Activated CD4-positive, alpha-beta T cell treated with anti-CD3 and anti-CD28 coated beads, Interleukin-2, amount 10 ng/mL, durations not matched to agents 24 days and 14 days (primary cell): ENCODE measurements at places on chromosomes 2 and 18. TPM values are rescaled to one million over a fixed set of nuclear protein-coding genes. Genes with fewer than 3 reads are reported as not detected.

DNA sequence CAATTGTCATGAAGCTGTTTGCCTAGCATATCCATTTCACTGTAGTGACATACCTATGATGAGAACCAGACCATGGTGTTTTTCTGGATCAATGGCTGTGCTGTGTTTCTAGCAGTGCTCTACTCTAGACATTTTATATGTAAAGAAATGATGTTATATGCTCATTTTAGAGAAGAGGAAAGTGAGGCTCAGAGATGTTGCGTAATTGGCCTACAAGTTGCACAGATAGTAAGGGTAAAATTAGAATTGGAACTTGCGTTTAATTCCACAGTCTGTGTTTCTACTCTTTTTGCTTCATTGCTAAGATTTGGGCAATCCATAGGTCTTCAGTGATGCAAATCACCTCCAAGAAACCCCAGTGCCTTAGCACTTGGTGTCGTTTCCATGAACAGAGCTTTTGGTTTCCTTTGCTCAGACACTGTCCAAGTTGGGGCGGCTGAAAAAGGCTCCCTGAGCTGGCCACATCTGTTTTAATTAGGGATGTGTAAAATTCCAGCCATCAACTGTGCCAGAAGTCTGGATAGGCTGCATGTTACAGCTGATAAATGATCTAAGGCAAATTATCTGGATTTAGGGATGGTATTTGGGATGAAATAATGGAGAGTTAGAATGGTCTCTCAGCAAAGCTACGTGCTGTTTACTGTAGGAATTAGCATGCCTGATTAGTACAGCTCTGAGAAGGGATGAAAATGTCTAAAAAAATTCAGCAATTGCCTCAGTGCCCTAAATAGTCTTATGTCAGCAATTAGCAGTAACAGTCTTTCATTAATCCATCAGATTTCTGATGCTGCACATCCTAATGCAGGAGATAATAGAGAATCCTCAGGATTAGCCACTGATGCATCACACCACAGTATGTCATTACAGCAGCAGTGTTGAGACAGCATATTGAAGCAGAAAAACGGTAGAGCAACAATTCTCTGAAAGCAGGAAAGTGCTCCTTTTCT lies 65.3 kb downstream of the PTPRM start:
- no peaks in the 10 kb centered on the region for H3K4me1 ChIP-seq
- DNase-seq, result no peak
- no peak overlapping the region for H3K4me3 ChIP-seq
- H3K36me3 ChIP-seq, result no peaks in the 10 kb centered on the region
- no peaks in the 10 kb centered on the region for H3K27me3 ChIP-seq

The CAPN10 gene
- 48.4 and 51.9 TPM in 2 replicates for total RNA-seq

DNA sequence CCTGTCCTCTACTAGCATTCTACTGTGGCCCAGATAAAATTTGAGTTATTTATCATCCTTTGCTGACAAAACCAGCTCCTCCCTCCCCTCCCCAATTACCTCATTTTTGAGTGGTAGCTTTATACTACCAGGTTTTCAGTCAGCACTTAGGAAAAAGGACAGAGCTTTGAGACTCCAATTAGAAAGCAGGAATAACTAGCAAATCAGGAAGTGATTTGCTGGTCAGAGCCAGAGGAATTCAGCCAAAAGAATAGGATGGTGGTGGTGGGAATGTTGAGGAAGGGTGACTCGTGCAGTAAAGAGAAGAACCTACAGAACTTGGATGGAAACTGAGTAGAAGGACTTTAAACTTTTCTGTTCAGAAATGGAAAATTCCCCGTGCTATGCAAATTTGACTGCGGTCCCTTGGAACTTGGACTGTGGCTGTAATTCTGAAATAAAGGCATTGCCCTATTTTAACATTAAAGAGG lies 3.7 kb downstream of the MYL12B start:
- H3K4me3 ChIP-seq, result peak overlapping the region; percentile 4
- no peaks in the 10 kb centered on the region for H3K27me3 ChIP-seq
- peaks cover 67% of the 10 kb centered on the region for H3K4me1 ChIP-seq
- no peak for DNase-seq
- peaks cover 21% of the 10 kb centered on the region for H3K36me3 ChIP-seq

DNA sequence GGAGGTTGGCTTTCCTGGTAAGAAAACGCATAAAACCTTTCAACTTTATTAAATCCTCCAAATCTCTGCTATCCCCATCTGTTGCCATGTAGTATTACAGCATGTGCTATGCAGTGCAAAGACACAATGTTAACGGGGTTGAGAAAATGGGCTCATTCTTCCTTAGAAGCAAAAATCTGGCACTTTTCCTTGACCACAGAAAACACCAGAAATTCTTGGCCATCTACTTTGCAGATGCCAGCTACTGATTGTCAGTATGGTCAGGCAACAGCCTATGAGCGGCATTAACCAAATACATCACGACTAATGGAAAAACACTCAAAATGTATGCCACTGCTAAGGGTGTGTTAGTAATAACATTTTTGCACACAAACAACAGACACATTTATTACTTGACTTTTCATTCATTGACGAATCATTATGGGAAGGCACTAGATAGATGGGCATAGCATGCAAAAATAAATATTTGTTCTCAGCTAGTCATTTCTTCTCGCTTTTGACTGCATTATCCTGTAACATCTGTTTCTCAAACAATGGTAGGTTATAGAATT lies 65.2 kb upstream of the CRIM1 start:
- peaks cover 2% of the 10 kb centered on the region for H3K27me3 ChIP-seq
- peaks cover 12% of the 10 kb centered on the region for H3K4me1 ChIP-seq
- DNase-seq, result no peak
- no peaks in the 10 kb centered on the region for H3K36me3 ChIP-seq
- no peak overlapping the region for H3K4me3 ChIP-seq

DNA sequence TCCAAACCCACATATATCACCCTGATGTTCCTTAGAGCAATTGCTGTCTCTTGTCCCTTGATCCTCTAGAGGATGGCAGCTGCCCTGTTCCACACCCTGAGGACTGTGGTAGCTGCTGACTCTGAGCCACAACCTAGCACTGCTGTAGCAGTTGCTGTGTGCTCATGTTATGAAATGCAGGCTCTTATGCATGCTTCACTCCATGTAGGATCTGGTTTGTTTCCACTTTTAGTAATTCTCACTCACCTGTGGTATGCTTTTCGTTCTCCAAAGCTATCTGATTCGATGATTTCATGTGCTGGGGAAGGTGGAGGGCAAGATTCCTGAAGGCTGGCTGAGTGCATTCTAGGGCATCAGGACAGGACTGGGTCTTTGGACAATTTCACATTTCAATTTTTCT lies 649.0 kb upstream of the RAB6C start:
- H3K36me3 ChIP-seq, result no peaks in the 10 kb centered on the region
- DNase-seq, result no peak
- H3K27ac ChIP-seq, result no peak overlapping the region
- H3K4me3 ChIP-seq, result no peak overlapping the region

GRCh38 chr2:36360834-36361233 lies 5.3 kb downstream of the CRIM1 start:
- H3K27me3 ChIP-seq, result peaks cover 42% of the 10 kb centered on the region
- peak; percentile 4 for DNase-seq
- H3K36me3 ChIP-seq, result no peaks in the 10 kb centered on the region
- H3K27ac ChIP-seq, result no peak overlapping the region

- no peaks in the 10 kb centered on the region for H3K27me3 ChIP-seq
- no peak overlapping the region for H3K27ac ChIP-seq
- H3K4me3 ChIP-seq, result no peak overlapping the region
- H3K4me1 ChIP-seq, result no peaks in the 10 kb centered on the region
These were observed 435.0 kb upstream of the SPRED2 start for GRCh38 chr2:65867446-65867845.

DNA sequence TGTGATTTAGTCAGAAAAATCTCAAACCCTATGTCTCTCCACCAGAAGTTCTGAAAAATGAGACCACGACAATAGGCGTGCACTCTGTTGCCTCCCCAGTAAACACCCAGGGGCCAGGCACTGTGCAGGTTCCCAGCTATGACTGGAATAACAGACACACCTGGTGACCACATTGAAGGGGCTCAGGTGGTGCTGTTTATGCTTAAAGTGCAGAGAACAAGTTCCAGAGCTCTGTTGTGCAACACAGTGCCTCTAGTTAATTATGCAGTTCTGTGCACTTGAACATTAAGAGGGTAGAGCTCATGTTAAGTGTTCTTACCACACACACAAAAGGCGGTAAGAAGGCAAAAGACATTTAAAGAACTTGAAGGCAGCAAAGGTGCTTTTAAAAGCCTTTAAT lies 52.6 kb upstream of the AFF3 start:
- DNase-seq, result no peak
- no peak overlapping the region for H3K27ac ChIP-seq
- no peaks in the 10 kb centered on the region for H3K36me3 ChIP-seq
- peaks cover 6% of the 10 kb centered on the region for H3K27me3 ChIP-seq
- H3K4me3 ChIP-seq, result no peak overlapping the region

The AQP12A gene
- total RNA-seq, result not detected in 2 replicates

The SCYGR4 gene
- not detected in 2 replicates for total RNA-seq

DNA sequence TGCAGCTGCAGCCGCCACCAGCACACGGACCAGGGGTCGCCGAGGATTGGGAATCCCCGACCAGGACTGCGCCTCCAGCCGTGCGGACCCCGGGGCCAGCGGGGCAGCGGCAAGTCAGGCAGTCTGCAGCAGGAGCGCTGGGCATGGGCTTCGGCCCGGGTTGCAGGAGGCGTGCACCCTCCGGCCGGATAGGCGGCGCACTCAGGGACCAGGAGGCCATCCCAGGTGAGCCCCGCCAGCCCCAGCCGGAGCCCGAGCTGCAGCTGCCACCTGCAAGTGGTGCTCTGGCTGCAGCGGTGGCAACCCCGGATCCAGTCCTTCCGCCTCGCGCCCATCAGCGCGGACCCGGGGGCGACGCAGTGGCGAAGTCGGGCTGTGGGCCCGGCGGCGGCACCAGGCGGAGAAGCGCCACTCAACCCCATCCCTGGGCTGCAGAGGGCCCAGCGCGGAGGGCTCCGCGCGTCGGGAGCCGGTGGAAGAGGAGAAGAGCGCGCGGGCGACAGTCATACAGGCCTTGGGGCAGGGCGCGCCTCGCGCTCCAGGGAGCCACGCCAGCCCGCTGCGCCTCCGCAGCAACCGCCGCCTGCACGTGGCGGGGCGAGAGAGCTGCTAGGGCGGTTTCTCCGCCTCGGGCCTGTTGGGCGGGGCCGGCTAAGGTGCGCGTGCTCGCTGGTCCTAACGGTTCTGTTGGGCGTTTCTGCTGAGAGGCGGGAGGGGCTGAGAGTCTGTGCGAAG lies 73.8 kb downstream of the RPIA start:
- H3K27me3 ChIP-seq, result peaks cover 31% of the 10 kb centered on the region
- H3K4me3 ChIP-seq, result peak overlapping the region; percentile 83
- peak overlapping the region; percentile 39 for H3K27ac ChIP-seq
- no peaks in the 10 kb centered on the region for H3K36me3 ChIP-seq
- DNase-seq, result peak; percentile 85
- peaks cover 5% of the 10 kb centered on the region for H3K4me1 ChIP-seq

The CCDC68 gene
- not detected in 2 replicates for total RNA-seq

GRCh38 chr2:8576525-8577167 lies 105.2 kb upstream of the ID2 start:
- peaks cover 43% of the 10 kb centered on the region for H3K4me1 ChIP-seq
- peaks cover 4% of the 10 kb centered on the region for H3K27me3 ChIP-seq
- H3K4me3 ChIP-seq, result peak overlapping the region; percentile 8

The STK17B gene
- total RNA-seq, result 129 and 131 TPM in 2 replicates

DNA sequence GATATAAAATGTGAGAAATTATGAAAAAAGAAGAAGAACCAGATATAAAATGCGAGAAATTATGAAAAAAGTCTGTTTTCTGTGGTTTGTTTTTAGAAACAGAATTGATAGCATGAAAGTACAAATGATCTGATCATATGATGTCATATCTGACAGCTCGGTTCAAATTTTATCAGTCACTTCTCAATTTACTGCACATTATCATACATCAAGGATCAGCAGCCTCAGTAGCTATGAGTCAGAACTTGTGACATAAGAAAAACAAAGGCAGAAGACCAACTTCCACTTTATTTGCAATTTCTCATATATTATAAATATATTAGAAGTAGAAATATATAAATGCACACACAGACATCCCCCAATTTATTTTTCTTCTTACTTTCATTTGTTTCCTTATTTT lies 634.0 kb downstream of the LRP1B start:
- no peak overlapping the region for H3K4me3 ChIP-seq
- no peak overlapping the region for H3K27ac ChIP-seq
- no peaks in the 10 kb centered on the region for H3K36me3 ChIP-seq

The KCNJ3 gene
- total RNA-seq, result not detected in 2 replicates
